Ureter (tissue), 1 donor: ENCODE measurements at places on chromosomes 6 and 20. TPM values are rescaled to one million over a fixed set of nuclear protein-coding genes. Genes with fewer than 3 reads are reported as not detected.
A peak's percentile ranks its signal among the peaks of the same experiment; 100 is the strongest.

The CRISP2 gene
- 0.60 TPM for total RNA-seq

The LINC00237 gene
- total RNA-seq, result not detected

The ULBP3 gene
- 4.5 TPM for total RNA-seq

The IRF4 gene
- 12.1 TPM for total RNA-seq

The CALHM5 gene
- total RNA-seq, result 1.7 TPM

The FAM162B gene
- total RNA-seq, result 5.6 TPM

The LIN28B gene
- total RNA-seq, result not detected

The ABHD16B gene
- not detected for total RNA-seq

GRCh38 chr6:41463062-41463930 lies 82.9 kb upstream of the FOXP4 start:
- peak; percentile 64 for DNase-seq

GRCh38 chr6:35318196-35319171 lies 20.9 kb downstream of the DEF6 start:
- DNase-seq, result peak; percentile 79

GRCh38 chr20:549722-550496 lies 6.3 kb upstream of the CSNK2A1 start:
- DNase-seq, result no peak

DNA sequence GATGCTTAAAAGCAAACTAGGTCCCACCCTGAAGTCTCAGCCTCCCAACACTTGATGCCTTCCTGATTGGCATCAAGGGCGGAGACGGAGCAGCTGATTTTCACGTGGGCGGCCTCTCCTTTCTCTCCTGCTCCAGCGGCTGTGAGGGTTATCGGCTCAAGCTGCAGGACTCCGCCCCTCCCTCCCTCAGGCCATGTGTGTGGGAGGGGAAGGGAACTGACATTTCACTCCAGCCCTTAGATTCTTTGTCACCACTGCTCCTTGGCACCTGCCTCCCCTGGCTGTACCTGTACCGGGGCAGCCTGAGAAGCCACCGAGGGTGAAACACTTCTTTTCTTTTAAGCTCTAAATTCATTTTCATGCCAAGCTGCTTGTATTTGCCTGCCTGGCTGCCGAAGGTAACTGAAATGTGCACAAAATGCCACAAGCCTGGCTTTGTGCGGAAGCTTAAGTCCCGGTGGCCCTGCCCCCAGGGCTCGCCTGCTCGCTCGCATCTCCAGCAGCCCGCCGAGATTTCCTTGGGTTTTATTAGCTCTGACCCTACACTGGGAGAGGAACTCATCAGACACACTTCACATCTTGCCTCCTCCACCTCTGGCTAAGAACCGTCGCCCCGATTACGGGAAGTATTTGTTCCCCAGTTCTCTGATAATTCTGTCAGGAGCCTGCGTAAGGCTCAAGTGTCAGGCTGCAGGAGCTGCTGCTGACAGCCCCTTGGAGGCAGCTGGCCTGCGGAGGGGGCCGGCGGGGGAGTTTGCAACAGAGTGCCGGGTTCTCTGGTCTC lies 9.6 kb upstream of the CPNE5 start:
- DNase-seq, result peak; percentile 77

DNA sequence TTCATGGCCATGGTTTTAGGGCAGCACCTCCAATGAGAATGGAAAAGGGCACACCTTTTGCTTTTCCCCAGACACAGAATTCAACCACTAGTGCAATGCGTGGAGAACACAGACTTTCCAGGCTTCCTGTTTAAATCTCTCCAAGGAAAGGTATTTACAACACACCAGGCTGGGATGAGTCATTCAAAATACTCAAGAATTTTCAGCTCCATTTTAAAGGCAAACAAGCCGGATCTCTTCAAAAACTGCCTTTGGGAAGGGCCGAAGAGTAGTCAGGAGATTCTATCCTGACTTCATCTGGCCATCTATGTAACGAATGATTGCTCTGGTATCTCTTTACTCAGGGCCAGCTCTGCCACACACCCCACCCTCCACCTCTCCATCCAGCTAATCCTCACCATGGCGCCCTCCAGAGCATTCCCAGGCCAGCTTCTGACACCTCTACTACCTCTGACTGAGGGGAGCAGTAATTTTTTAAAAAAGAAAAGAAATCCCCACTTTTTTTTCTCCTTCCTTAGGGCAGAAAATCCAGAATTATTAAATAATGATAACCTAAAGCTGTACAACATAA lies 254.6 kb downstream of the LY86 start:
- DNase-seq, result no peak

- no peak for DNase-seq
These were observed 129.2 kb downstream of the TRDN start for GRCh38 chr6:123507582-123507981.

DNA sequence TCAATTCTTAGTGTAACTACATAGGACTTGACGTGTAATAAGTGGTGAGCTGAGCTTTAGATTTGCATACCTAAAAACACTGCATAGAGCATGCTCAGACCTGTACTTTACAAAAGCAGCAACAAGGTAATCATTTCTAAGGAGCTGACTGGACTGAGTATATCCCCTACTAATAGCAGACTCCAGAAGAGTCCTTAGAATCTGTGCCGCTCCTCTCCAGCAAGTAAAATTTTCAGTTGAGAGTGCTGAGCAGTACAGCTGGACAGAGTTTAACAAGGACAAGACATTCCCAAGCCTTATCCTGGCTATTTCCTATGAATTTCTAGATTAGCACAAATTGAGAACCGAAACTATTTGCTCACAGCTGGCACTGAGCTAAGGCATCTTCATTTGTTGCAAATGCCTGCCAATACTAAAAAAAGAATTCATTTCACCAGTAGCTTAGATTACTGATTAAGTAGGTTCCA lies 26.1 kb upstream of the KLHL31 start:
- no peak for DNase-seq

GRCh38 chr6:24476631-24477030 lies 12.7 kb downstream of the GPLD1 start:
- DNase-seq, result no peak

- DNase-seq, result no peak
These were observed 94.9 kb downstream of the RFX6 start for GRCh38 chr6:116971959-116972358.

DNA sequence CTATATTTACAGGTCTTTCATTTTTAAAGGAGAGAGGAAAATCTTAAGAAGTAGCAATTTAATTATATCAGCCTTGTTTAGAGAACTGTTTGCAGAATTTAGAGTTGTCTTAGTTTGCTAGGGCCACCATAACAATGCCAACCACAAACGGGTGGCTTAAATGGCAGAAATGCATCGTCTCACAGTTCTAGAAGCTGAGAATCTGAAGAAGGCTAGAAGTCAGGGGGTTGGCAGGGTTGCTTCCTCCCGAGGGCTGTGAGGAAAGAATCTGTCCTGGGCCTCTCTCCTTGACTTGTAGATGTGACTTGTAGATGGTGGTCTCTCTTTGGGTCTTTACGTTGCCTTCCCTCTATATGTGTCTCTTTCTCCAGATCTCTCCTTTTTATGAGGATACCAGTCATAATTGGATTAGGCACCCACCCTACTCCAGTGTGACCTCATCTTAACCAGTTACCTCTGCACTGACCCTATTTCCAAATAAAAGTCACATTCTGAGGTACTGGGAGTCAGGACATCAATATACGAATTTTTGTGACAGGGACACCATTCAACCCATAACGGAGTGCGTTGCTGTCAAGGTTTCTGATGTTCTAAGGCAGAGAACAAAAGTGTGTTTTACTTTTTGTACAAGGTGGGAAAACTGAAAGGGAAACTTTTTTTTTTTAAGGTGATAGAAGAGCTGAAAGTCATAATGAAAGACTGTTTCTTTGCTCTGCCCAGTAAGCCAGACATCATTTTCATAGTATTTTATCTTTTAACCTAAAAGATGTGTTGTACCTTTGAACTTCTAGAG lies 84.4 kb downstream of the SAMD3 start:
- DNase-seq, result no peak

GRCh38 chr6:88662163-88662580 lies 301.2 kb downstream of the RNGTT start:
- no peak for DNase-seq
